GM19239 (cell line): ENCODE measurements at places on chromosomes 6 and 20.

- DNase-seq: no peak
These were observed 90.3 kb downstream of the SNX5 start for GRCh38 chr20:17878069-17878911.

- no peak for DNase-seq
These were observed 93.1 kb downstream of the CHD6 start for GRCh38 chr20:41524980-41525613.

DNA sequence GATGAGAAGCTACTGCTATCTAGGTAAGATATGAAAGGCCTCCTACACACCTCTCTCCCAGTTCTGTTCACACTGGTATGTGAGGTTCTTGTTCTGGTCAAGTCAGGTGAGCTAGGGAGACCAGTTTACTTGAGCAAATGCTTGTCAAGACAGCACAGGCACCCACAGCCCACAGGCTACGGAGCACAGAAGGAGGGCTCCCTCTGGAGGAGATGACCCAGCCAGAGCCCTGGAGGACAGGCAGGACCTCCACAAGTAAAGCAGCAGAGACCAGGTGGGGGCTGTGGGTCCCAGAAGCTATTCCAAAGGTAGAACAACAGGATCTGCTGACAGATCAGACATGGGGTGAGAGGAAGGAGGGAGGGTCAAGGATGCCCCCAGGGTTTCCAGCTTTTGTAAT, 13.2 kb downstream of the MMP24OS start:
- no peak for DNase-seq

DNA sequence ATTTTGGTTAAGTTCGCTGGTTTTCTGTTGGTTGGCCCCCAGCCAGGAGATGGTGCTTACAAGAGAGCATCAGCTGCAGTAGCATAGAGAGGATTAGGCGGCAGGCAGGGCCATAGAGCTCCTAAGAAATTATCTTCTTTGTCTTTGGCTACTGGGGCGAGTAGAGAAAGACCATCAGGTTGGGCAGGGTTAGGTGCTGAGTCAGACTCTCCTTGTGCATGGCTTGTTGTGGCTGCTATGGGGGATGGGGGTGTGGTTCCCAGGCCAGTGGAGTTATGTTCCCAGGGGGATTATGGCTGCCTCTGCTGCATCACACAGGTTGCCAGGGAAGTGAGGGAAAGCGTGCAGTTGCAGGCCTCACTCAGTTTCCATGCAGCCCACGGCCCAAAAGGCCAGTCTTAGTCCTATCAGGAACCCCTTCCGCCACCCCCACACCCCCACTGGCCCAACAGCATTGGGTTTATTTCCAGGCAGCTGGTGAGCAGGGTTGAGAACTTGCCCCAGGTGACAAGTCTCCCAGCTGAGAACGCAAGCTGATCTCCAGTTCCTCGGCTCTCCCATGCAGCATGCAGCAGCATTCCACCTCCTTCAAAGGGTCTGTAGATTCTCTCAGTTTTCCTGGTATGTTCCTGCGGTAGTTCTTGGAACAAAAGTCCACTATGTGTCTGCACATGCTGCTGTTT, 243.7 kb downstream of the UTRN start:
- DNase-seq: no peak

DNA sequence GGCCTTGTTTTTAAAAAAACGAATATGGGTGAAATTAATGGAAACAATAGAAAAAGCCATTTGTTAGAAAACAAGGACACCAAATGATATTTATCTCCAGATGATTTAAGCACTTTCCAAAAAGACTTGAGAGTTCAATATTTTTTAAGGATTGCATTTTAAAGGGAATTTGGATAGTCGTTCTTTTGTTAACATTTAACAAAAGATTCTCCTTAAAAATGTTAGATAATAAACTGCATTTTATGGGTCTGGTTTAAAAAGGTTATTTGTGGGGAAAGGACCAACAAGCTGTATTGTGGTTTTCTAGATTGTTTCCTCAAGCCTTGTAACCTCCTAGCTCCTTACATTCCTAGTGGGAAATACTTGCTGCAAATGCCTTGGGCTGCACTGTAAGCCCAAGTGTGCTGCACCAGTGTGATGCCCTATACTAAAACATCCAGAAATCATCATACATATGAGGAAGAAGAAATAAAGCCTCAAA, 1.5 kb upstream of the PHIP start:
- DNase-seq: no peak

DNA sequence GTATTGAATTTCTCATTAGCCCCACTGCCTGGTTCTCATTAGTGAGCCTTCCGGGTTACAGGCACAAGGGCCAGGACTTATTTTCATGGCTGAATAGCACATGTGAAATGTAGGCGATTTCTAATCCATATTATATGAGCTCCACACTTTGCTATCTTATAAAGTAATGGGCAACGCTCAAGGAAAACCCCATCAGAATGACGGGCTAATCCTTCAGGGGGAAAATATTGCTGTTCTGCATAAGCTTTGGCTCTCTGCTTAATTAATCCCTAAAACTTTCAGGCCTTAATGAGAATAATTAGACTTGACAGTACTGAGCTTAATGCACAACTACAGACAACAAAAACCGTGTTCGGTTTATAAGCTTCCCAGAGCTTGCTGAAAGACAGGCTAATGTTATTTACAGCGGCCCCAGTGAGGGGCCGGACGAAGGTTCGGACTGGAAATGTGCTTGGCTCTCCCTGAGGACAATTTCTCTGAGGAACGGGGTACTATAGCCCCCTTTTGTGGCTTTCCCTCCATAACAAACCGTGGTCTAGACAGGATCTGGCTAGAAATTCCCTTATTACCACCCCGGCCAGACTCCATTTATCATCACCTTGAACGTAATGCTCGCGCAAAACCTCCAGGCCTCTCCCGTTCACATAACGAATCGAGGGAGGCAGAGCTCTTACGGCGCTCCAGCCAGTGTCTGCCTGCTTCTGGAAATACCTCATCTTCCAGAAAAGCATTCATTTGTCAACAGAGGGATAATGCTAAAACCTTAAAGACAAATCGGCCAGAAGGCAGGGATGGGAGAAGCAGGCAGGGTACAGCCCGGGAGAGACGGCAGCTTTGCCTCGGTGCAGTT, 164.5 kb downstream of the CD83 start:
- DNase-seq: no peak

GRCh38 chr6:27144740-27145079, 102.8 kb upstream of the PRSS16 start:
- no peak for DNase-seq

DNA sequence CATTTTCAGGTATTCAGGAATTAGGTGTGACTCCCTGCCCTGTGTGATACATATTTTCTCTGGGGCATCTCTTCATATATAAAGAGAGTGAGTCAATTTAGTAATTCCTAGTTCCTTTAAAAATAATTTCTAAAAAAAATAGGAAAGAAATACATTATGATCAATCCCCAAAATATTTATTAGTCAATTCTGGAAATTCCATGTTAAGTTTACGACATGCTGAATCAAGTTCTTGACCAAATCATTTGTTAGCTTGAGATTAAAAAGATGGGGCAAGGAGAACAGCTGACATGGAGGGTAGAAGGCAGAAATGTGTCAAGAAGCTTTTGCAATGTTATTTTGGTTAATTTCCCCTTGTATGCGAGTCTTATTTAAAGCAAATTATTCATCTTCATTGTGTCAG, 22.7 kb upstream of the PRDM1 start:
- no peak for DNase-seq

DNA sequence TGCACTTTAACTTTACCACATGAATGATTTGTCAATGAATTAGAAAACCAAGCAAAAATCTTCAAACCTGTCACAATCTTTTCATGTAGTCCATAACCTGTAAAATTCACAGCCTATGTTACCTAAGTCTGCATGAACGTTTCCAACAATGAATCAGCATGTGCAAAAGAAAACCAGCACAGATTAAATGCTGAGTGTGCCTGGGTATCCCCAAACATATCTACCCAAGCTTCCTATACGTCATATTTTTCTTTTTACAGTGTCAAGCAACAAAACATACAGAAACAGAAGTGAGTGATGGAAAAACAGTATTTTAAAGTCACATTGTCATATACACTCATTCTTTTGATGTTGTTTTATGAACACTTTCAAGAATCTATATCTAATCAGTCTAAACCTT, 713.5 kb downstream of the RFPL4B start:
- DNase-seq: no peak

DNA sequence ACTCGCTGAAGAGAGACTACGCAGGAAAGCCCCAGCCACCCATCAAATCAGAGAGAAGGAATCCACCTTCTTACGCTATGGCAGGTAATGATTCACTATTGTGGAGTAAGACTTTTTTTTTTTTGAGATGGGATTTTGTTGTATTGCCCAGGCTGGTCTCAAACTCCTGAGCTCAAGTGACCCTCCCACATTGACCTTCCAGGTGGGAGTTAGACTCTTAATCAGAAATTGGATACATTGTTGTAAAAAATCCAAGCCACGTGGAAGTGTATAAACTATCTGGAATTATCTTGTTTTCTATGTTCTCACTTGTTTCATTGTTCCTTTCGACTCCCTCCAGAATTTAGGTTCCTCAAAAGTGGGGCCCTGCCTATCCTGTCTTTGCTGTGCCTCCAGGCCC, 6.8 kb downstream of the NQO2 start:
- DNase-seq: no peak

GRCh38 chr20:63957004-63957689, 931 bp upstream of the UCKL1 start:
- no peak for DNase-seq

GRCh38 chr20:45967551-45968080, 4.4 kb downstream of the ZNF335 start:
- DNase-seq: no peak

DNA sequence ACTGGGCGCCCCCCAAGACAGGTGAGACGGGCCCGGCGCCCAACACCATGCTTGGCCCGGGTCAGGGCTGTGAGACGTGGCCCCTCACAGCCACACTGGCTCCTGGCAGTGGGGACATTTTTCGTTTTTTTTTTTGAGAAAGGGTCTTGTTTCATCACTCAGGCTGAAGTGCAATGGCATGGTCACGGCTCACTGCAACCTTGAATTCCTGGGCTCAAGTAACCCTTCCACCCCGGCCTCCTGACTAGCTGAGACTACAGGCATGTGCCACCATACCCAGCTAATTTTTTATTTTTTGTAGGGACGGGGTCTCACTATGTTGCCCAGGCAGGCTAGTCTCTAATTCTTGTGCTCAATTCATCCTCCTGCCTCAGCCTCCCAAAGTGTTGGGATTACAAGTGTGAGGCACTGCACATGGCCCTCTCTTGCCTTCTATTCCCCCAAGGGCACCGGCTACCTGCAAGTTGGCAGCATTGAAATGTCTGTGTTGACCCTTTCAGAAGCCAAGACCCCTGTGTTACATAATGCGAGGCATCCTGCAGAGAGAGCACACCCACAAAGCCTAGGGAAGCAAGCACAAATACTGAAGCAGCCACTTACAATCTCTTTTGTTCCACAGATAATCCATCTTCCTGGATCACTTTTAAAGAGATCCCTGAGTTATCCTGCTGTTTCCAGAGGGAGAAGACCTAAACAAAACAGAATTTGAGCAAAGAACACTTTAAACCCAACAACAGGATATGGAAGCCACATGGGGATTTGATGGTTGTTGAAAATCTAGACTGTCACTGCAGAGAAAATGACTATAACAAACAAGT, 57.5 kb upstream of the SLC4A11 start:
- no peak for DNase-seq

- DNase-seq: no peak
These were observed 97.8 kb downstream of the TNFAIP3 start for GRCh38 chr6:137964876-137965275.

DNA sequence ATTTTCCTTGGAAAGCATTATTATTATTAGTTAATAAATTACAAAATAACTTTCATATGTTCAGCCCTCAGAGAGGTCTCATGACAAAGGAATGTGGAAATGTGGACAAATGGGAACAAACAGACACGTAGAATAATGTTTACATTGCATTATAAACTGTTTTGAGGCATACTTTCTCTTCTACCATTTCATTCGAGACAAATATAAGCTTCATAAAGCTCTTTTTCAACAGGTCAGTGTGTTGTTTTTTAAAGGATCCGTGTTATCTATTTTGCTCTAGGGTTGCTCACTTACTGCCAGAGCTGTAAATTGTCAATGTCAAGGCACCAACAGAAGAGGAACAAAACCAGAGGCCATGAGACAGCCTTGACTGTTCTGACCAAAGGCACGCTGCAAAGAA, 256.8 kb downstream of the PHACTR1 start:
- DNase-seq: no peak

GRCh38 chr6:15395087-15395486, 149.2 kb downstream of the JARID2 start:
- DNase-seq: no peak

DNA sequence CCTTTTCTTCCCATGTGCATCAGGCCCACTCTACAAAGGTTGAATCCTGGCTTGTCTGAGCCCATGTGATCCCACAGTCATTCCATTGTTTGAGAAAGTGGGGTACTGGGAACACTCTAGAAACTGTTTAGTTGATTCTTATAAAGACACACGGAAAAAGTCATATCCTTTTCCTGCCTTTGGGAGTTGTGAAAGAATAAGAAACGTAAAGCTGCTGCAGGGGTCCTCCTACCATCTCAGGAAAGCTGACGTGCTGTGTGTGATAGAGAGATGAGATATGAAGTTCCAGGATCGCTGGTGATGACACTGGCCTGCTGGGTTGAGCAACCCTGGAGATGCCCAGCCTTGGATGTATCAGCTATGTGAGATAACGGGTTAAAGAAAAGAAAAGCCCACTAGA, 21.3 kb upstream of the HLA-DRB5 start:
- no peak for DNase-seq

DNA sequence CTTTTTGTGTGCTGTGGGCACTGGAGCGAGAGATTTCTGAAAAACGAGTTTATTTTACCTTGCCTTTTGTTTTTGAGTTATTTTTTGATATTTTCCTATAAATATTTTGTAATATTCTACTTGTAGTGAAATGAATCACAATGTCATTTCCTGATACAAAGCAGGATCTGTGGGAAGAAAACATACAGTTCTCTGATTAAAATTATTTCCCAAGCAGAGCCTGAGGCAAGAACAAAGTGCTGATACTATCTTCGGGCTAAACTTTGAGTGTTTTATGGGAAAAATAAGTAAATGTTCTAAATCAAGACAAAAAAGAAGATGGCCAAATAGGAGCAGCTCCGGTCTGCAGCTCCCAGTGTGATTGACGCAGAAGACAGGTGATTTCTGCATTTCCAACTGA, 33.7 kb upstream of the ELOVL5 start:
- no peak for DNase-seq

DNA sequence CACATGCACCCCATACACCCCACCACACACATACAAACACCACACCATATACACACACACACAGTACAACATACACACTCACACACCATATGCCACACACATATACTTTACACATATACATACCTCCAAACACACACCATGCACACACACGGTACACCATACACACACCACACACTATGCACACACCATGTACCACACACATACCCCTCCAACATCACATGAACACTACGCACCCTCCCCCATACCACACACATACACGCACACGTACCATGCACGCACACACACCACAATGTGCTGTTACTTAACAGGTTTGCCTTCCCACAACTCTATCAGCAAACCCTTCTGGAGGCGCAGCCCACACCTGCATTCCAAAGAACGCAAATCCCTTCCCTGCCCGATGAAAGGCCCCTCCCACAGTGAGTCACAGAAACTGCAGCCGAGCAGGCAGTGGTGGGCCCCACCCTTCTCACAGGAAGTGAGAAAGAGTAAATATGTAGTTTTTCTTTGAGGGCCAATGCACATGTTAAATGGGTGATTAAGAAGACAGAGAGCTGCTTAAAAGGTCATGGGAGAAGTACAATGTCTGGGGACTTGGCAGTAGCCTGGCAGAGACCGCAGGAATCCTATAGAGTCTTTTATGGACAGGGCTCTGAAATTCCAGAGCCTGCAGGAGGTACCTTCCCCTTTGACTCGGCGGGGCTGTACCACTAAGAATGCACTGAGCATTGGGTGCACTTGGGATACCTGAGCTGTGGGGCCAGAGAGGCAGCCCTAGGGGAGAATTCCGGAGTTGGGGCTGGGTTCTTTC, 34.1 kb upstream of the EZR start:
- peak; percentile 58 for DNase-seq
